ENCODE measurements at places on chromosomes 1 and 21.

DNA sequence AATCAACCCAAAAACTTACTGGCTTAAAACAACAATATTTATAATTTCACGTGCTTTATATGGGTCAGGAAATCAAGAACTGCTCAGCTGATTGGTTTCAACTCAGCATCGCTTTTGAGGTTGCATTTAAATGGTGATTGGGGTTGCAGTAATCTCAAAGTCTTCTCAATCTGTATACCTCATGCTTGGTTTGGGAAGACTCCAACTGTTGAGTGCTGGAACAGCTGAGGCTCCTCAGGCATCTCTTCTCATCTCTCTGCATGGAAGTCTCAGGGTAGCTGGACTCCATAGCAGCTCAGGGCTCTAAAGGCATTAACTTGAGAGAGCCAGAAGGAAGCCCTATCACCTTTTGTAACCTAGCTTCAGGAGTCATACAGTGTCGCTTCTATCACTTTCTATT lies 35.1 kb downstream of the AK5 start:
- DNase-seq, result no peak

DNA sequence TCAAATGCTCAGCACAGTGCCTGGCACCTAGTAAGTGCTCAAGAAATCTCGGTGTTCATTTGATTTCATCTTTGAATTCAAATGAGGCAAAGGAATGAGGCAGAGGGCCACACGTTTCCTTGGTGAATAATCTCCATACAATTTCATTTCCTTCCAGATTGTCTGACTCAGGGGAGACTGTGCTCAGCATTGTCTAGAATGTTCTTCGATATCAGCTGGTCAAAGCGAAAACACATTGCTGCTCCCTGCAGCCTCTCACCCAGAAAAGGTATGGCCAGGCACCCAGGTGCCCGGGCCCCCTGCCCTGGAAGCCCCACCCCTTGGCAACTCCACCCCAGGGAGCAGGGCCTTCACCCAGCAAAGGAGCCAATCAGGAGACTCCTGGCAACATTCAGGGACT lies 55.8 kb downstream of the FBXO2 start:
- DNase-seq, result no peak

- no peak for DNase-seq
These were observed 16.0 kb downstream of the SLC26A9 start for GRCh38 chr1:205927247-205927646.

GRCh38 chr1:182340233-182341058 lies 51.1 kb downstream of the GLUL start:
- no peak for DNase-seq

- no peak for DNase-seq
These were observed 134.1 kb downstream of the SLC30A10 start for GRCh38 chr1:219794085-219794743.

DNA sequence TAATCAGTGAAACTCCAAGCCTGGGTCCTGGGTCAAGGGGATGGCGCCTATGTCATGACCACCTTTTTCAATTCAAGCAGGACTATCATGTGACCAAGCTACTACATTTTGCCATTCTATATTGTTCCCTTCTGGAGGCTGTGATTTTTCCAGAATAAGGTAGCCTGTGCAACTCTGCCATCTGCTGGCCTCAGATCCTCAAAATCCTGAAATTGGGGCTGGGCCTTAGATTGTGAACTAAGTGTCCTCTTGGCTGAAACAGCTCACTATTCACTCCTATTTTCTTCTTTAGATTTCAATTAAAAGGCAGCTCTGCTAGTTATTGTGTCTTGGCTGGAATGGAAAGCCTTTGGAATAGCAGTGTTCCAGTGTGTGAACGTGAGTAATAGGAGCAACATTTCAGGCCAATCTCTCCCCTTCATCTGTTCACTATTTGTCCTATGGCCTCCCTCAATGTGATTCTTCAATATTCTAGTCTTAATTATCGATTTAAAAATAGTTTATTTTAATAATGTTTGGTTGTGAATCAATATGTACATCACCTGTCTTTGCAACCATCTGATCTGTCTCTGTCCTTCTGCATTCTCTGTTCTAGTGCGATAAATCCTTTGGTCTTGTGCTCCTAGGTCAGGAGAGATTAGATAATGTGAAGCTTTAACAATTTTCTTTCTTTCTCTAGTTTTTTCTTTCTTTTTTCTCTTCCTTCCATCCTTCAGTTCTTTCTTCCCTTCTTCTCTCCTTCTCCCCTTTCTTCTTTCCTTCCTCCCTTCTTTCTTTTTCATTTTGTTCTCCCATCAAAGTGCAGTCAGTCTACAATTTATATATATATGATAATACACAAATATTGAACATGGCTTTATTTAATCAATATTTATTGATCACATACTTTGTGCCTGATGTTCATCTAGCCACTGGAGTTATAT lies 69.8 kb downstream of the CR1 start:
- peak; percentile 1 for DNase-seq

DNA sequence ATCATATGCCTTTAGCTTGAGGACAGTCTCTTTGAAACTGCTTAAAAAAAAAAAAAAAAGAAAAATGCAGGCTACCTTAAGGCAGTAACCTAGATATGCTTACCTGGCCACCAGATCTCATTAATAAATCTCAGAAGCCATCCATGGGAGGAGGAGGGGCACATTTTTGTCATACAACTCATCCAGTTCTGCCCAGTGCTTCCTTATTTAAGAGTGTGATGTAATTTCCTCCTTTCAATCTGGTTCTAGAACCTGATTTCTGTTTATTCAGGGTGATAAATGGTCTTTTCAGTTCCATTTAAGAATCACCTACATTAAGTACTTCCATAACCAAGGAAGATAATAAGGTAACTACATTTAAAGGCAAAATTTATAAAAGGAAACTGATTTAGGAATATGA lies 6.1 kb downstream of the ERRFI1 start:
- DNase-seq, result no peak

DNA sequence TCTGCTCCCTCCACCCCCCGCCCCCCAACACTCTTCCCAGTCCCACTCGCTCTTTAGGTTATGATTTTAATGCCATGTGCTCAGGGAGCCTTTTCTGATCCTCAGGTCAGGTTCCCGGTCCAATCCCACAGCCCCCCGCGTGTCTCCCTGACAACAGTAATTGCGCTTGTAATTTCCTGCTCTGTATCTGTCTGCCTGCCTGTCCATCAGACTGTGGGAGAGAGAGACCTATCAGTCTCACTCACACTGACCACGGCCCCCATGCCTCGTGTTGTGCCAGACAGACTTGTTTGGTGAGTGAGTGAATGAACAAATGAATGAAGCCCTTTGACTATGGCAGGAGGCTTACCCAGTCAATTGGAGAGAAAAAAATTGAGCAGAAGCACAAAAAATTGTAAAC lies 50.8 kb upstream of the ECE1 start:
- no peak for DNase-seq

DNA sequence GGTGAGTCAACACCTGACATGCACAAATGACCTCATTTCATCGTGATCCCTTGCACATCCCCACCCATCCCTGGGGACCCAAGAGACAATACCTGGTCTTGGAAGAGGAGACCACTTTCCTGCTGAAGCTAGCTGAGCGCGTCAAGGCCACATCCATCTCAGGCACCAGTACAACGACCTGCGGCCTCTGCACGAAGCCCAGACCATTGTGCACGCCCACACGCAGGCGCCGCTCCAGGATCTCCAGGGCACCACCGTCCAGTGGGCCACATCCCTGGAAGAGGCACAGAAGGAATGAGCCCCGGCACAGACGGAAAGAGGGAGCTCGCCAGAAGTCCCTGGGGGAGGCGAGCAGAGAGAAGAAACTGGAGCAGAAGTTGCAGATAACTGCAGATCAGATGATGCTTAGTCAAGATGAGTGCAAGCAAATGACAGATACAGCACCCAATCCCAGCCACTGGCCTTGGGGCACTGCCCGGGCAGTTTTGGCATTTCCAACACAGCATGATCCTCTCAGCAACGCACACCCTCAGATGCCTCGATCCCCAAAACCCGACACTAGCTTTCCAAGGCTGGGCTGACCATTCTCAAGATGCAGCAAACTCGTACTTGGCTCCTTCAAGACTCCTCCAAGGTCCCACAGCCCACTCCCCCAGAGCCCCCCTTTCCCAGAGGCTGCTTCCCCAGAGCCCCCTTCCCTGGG lies 44.1 kb downstream of the NPHP4 start:
- DNase-seq, result no peak

DNA sequence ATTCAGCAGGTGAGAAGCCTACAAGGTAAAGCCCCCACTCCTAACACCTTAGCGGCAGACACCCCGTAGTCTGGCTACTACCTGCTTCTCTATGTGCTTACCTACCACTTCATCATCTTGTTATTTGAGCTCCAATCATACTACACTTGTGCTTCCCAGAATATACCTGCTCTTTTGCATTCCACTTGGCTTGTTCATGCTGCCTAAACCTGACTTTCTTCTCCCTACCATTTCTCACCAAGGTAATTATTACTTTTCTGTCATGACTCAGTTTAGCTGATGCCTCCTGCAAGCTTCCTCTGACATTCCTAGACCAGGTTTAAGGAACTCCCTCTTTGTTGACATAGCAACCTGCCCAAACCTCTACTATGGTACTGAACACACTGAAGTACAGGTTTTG lies 495.6 kb upstream of the C1orf87 start:
- no peak for DNase-seq

- no peak for DNase-seq
These were observed 148.1 kb upstream of the CTTNBP2NL start for GRCh38 chr1:112247961-112248360.

- DNase-seq, result no peak
These were observed 43.0 kb upstream of the RAP1A start for GRCh38 chr1:111576547-111576946.

GRCh38 chr1:99681583-99681982 lies 35.7 kb downstream of the PALMD start:
- no peak for DNase-seq

DNA sequence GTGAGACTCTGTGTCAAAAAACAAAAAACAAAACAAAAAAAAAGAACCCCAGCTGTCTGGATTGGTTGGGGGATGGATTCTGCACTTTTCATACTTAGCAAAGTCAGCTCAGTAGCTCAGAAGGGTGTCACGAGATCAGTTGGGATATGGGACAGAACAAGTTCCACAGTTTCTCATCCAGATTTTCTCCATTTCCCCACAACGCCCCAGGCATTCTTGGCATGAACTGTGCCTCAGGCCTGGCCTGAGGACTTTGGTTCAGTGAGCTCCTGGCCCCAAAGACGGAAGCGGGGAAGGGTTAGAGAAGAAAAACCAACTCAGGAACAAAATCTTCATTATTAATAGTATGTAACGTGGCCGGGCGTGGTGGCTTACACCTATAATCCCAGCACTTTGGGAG lies 1.9 kb downstream of the AKR7A2 start:
- no peak for DNase-seq

- no peak for DNase-seq
These were observed 42.2 kb downstream of the SPATA17 start for GRCh38 chr1:217673387-217673786.

DNA sequence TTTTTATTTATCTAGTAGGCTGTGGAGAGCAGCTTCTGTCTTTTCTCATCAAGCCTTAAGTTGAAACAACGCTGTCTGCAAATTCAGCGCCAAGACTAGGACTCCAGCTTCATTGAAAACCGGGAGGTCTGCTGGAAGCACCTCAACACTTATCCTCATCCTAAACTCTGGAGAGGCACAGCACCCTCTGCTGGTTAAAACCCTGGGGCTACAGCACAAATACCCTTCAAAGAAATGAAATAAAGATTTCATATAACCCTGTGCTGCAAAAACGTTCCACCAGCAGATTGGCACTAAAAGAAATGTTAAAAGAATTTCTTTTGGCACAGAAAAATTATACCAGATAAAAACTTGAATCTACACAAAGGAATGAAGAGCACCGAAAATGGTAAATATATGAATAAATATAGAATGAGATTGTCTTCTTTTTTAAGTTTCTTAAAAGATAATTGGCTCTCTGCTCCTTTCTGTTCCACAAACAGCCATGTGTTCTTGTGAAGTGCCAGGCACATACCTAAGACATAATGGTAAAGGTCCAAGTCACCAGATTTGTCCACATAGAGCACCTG lies 227.7 kb upstream of the SAMSN1 start:
- peak; percentile 3 for DNase-seq

DNA sequence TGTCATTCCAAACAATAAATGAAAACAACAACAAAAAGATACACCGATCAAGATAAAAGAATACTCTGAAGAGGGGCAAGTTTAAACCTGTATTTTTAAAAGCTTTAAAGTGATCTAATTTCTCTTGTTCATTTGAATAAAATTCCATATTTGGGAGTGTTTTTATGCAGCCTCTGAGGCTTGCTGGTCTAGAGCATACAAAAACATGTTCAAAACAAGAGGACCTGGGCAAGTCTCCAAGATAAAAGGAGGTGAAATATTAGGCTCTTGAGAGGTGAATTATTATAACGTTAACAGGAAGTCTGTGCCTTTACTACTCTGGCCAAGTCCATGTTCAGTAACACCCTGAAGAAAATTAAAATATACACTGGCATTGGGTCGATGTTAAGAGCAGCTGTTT lies 20.1 kb downstream of the URB1 start:
- no peak for DNase-seq

DNA sequence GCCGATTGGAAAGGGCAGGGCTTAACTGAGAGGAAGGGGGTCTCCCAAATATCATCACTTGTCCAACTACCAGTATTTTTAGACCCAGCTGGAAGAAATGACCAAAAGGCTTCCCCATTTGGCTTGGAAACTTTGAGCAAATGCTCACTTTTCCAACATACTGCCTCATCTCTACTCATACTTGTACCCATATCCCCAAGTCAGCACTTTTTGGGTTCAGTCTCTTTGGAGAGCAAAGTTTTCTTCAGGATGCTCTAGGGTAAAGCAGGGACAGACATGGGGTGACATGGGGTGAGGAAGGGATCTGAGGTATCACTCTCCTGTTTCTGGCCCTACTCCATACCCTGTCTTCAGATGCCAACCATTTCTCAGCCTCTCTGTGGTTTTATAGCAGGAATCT lies 27.2 kb downstream of the LRRN2 start:
- DNase-seq, result no peak

DNA sequence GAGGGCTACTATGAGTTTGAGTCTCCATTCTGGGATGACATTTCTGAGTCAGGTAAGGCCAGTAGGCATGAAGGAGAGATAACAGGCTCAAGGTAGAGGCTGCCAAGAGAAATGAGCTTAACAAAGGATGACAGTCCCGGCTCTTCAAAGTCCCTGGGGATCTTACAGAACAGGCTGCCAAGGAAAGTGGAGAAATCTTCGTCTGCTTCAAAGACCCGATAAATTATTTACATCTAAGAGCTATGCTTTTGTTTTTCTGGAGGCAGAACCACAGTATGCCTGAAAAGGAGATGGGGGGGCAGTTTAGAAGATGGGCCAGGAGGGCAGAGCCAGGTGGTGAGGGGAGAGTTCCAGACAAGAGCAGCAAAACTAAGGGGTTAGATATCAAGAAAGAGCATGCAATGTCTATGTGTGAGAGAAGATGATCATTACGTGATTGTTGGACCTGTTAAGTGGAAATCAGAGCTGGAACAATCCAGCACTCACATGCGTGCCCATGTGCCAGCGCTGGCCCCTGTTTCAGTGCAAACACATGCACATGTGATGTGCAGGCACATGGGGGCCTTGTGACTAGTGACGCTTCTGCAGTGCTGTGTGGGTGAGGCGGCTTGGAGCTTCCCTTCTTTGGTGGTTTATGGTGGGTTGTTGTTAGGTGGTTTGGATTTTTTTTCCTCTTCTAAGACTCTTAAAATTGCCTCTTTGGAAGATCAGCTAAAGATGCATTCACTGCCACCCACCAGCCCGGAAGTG lies 25.7 kb downstream of the CAMK1G start:
- DNase-seq, result no peak

- no peak for DNase-seq
These were observed 14.8 kb downstream of the MGST3 start for GRCh38 chr1:165645654-165646366.

- DNase-seq, result no peak
These were observed 489.2 kb upstream of the C1orf87 start for GRCh38 chr1:60562740-60563139.

Measured in bone marrow (tissue), 2 donors.